ENCODE measurements at places on chromosomes 12 and 14.

DNA sequence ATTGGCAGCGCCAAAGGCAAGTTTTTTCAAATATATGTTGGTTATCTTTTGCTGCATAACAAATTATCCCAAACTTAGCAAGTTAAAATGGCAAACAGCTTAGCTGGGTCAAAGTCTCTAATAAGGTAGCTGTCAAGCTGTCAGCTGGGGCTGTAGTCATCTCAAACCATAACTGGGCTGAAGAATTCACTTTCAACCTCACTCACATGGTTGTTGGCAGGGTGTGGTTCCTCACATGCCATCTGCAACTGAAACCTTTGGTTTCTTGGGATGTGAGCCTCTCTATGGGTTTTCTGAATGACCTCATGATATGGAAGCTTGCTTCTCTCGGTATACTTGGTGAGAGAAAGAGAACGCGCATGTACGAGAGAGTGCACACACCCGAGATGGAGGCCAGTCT, 125.4 kb downstream of the LRIG3 start:
- no peak for DNase-seq

GRCh38 chr14:90732139-90732538, 84.1 kb downstream of the TTC7B start:
- no peak for DNase-seq

GRCh38 chr12:76569685-76570604, 10.4 kb upstream of the OSBPL8 start:
- no peak for DNase-seq

DNA sequence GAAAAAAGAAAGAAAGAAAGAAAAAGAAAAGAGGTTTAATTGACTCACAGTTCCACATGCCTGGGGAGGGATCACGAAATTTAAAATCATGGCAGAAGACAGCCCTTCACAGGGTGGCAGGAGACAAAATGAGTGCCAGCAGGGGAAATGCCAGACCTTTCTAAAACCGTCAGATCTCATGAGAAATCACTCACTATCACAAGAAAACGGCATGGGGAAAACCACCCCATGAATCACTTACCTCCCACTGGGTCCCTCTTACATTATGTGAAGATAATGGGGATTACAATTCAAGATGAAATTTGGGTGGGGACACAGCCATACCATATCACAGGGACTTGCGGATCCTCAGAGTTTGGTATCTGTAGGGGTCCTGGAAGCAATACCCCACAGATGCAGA, 16.3 kb upstream of the EGLN3 start:
- no peak for DNase-seq

- DNase-seq, result no peak
Measured at GRCh38 chr14:61368114-61368710, 46.8 kb downstream of the PRKCH start.

- no peak for DNase-seq
Measured at GRCh38 chr14:23366426-23366921, 1.5 kb upstream of the EFS start.

DNA sequence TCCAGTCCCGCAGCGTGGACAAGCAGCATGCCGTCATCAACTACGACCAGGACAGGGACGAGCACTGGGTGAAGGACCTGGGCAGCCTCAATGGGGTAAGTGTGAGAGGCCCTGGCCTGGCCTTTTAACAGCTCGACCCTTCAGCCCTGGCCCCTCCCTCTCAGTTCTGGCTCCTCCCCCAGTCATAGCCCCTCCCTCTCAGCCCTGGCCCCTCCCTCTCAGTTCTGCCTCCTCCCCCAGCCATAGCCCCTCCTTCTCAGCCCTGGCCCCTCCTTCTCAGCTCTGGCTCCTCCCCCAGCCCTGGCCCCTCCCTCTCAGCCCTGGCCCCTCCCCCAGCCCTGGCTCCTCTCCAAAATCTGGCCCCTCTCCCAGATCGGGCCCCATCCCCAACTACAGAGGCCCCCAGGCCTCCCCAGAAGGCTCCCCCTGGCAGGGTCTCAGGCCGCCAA, 11.2 kb downstream of the CEP170B start:
- peak; percentile 31 for DNase-seq

GRCh38 chr14:101039031-101039754, 135.7 kb upstream of the RTL1 start:
- no peak for DNase-seq

DNA sequence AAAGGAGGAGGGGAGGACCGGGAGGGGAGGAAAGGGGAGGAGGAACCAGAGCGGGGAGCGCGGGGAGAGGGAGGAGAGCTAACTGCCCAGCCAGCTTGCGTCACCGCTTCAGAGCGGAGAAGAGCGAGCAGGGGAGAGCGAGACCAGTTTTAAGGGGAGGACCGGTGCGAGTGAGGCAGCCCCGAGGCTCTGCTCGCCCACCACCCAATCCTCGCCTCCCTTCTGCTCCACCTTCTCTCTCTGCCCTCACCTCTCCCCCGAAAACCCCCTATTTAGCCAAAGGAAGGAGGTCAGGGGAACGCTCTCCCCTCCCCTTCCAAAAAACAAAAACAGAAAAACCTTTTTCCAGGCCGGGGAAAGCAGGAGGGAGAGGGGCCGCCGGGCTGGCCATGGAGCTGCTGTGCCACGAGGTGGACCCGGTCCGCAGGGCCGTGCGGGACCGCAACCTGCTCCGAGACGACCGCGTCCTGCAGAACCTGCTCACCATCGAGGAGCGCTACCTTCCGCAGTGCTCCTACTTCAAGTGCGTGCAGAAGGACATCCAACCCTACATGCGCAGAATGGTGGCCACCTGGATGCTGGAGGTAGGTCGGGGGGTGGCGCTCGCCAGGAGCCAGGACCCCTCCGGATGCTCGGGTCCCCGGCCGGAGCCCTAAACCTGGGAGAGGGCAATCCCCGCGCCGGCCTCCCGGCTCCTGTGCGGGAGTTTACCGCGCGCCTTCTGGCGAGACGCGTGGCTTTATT, at the start of gene CCND2:
Gene CCND2, plus strand, starts transcription at position 111 of the 744 bp plus-strand sequence. Its CDS starts 279 bp downstream, at position 390.
- peak; percentile 72 for DNase-seq

DNA sequence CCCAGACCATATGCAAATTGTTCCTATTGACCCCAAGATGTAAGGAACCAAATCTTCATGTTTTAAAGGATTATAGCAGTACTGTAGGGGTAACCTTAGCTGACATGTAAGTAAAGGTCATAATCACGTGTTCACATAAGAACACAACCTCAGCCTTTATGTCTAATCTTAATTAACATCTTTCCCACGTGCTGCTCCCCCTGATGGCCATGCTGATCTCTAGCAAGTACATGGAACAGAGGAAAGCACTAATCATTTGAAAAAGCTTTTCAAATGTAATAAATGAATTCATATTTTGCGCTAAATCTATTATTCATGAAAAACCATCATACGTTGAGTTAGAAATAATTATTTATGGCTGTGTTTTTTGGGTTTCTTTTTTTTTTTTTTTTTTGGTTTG, 30.5 kb upstream of the ITPR2 start:
- DNase-seq, result no peak

DNA sequence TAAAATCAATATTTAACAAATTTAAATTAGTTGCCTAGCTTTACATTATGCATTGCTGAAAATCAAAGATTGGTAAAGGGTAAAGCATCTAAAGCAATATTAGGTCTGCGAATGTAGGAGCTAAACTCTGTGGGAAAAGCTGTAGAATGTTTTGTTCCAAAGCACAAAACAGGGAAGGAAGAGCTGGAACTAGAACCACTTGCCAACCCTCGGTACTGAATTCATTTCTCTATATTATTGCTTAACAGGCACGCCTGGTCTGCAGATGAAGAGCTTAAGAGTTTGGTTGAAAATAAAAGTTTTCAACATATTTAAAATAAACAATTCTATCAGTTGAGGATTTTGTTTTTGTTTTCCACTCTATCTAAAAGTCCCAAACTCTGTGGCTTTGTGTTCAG, 1252.8 kb upstream of the SEL1L start:
- no peak for DNase-seq

- DNase-seq, result no peak
Measured at GRCh38 chr12:102596031-102596430, 115.7 kb upstream of the IGF1 start.

- DNase-seq, result no peak
Measured at GRCh38 chr12:121065345-121065744, 26.3 kb upstream of the OASL start.

GRCh38 chr12:78568321-78569020, 296.1 kb upstream of the SYT1 start:
- DNase-seq, result no peak

DNA sequence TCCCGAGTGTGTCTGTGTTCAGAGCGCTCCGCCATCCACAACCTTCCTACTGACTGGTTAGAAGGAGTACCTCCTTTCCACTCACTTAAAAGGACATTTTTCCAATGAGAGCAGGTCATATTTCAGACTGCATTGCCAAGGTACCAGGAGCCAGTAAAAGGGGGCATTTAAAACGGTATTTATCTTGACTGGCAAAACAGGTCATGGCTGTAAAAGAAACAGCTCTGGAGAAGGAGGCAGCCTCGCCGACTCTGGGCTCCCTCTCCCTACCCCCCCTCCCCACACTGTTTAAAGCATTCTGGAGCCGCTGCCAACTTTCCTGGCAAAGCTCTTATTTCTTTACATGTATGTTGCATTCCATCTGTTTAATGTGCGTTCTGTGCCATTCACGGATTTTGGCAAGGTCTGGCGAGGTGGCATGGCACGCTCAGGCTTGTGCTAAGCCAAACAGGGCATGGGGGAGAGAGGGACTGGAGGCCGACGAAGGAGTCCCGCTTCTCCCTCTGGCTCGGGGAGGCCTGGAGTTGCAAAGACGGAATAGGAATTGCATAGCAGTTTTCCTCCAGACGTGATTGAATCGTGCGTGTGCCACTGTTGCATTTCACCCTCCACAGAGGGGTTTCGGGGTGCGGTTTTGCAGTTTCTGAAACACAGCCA, 41.2 kb upstream of the MED13L start:
- DNase-seq, result no peak

DNA sequence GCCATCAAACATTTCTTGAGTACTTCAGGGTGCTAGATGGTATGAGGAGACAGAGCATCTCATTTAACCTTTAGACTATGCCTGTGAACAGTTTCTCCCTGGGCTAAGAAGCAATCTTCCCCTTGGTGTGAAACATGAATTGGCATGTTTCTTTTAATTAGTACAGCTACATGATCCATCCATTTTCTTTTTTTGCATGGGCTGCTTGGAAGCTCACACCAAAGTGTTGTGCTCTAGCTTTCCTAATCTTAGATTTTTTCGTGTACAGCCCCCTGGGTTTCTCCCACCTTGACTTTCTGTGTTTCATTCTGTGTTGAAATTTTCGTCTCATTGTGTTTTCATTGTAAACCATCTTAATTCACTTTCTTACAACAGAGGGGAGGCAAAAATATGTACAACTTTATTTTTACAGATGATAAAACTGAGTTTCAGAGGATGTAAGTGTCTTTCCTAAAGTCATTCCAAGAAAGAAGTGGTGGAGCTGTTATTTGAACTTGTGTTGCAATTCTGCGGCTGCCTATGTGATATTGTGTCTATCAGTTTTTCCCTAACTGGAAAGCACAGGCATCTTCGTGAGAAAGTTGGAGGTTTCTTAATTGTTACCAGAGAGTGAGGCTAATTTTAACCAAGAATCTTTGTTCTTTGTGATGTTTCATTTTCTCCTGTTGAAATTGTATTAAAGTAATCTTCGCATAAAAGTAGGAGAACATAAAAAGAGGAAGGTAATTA, 64.5 kb downstream of the DAAM1 start:
- no peak for DNase-seq

- DNase-seq, result no peak
Measured at GRCh38 chr12:120404271-120404670, 33.6 kb upstream of the COX6A1 start.

- no peak for DNase-seq
Measured at GRCh38 chr12:131986910-131987309, 37.2 kb downstream of the EP400 start.

- no peak for DNase-seq
Measured at GRCh38 chr14:64817631-64818030, 62.1 kb downstream of the SPTB start.

GRCh38 chr14:22311636-22312035, 277.4 kb downstream of the DAD1 start:
- no peak for DNase-seq

GRCh38 chr12:109329686-109330085, 18.0 kb upstream of the MYO1H start:
- DNase-seq, result no peak

DNA sequence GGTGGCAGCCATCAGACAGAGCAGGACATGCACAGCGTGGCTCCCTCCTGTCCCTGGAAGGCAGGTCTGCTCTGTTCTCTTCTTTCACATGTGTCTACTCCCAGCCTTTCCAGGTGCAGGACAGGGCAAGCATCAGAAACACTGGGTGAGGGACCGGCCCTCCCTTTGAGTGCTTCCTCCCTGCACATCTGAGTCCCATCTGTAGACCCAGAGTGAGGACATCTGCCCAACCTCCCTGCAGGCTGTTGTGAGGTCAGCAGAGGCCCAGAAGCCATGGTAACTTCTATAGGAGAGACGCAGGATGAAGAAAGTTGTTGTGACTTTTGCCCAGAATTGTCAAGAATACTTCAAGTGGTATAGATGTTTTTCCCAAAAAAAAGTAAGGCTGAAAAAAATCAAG, 282.7 kb downstream of the CACNA1C start:
- DNase-seq, result no peak

GRCh38 chr12:42704810-42705401, 115.4 kb upstream of the PRICKLE1 start:
- no peak for DNase-seq

DNA sequence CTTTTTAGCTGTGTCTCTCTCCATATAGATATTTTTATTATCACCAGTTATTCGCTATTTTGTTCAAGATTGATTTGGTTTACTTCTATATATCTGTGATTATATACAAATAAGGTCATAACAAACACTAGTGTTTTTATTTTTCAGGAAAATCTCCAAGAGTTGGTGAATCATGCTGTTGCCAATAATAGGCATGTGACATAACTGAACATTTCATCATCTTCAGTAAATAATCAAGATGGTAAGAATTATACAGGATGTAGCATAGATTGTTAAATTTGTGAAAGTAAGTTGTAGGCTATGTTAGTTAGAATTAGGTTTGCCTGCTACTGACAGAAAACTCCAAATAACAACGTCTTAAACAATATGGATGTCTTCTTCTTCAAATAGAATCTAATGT, 240.9 kb upstream of the PDE3A start:
- no peak for DNase-seq

All from CMK (cell line).